ENCODE measurements at places on chromosomes 2 and 18.

GRCh38 chr2:101123795-101124471 is 27.2 kb downstream of the TBC1D8 start:
- DNase-seq = no peak

GRCh38 chr18:42028247-42028832 is 73.3 kb downstream of the PIK3C3 start:
- peak; percentile 53 for DNase-seq

GRCh38 chr2:209145941-209146681 is 277.7 kb upstream of the MAP2 start:
- no peak for DNase-seq

GRCh38 chr18:27921392-27921791 is 255.5 kb downstream of the CDH2 start:
- DNase-seq = no peak

- no peak for DNase-seq
These were observed 34.6 kb upstream of the CAB39 start for GRCh38 chr2:230678018-230678417.

- DNase-seq = no peak
These were observed 147.0 kb downstream of the ESCO1 start for GRCh38 chr18:21453511-21453901.
